Thymus (tissue), 14 donors: ENCODE measurements at places on chromosomes 4 and X.

DNA sequence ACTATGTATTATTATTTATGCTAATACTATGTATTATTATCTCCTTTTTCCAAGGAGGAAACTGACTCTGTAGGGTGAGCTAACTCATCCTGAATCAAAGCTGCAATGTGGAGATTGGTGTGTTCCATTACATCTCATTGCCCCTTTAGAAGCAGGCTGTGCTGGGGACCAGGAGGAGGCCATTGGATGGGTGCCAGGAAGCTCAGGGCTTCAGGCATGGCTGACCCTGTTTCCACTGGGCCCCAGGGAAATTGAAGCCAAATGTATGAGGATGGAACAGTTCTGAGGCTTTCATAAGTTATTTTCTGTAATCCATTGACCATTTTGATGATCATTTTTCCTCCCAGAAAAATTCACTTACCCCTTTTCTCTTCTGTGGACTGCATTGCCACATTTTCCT, 418.8 kb upstream of the ZFP42 start:
- no peak for DNase-seq

DNA sequence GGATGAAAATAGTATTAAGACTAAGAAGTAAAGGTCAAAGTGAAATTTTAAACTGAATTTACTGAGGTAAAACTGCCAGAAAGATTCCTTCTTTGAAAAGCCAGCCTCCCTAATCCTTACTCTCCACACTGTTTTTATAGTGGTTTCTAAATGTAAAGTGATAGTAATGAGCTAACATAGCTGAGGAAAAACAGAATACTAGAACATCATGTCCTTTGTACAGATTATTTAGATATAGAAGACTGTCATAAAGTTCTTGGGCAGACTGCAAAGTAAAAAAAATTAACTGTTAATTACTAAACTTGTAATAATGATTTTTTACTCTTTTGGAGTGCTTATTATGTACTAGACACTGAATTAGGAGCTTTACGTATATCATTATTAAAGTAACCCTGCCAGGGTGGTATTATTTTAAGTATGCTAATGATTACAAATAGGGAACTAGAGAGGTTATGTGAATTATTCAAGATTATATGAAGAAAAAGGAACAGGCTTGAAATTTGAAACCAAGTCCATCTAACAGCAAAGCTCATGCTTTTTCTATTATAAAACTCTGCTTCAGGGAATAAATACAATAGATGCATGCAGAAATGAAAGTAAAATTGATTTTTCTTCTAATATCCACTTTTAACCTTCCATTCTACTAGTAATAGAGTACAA, 150.5 kb downstream of the TBCK start:
- DNase-seq, result no peak

GRCh38 chr4:53622739-53623151, 31.5 kb upstream of the LNX1 start:
- no peak for DNase-seq

- no peak for DNase-seq
Measured at GRCh38 chr4:4871242-4871572, 11.7 kb downstream of the MSX1 start.

DNA sequence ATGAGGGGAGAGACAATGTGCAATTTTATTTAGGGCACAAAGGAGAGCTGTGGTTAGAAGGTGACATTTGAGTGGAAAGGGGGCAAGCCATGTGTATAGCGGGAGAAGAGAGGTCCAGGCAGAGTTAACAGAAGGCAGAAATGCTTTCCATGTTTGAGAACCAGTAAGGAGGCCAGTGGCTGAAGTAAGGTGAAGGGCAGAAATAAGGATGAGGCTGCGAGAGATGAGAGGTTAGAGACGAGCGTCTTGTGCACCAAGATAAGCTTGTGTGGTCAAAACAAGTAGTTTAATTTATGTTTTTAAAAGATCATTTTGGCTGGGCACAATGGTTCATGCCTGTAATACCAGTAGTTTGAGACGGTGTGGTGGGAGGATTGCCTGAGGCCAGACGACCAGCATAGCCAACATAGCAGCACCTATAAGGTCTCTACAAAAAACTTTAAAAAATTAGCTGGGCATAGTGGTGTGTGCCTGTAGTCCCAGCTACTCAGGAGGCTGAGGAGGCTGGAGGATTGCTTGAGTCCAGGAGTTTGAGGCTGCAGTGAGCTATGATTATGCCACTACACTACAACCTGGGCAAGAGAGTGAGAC, 8.5 kb downstream of the HTT start:
- DNase-seq, result no peak

GRCh38 chr4:69591364-69591763, 48.1 kb downstream of the UGT2A2 start:
- DNase-seq, result no peak

DNA sequence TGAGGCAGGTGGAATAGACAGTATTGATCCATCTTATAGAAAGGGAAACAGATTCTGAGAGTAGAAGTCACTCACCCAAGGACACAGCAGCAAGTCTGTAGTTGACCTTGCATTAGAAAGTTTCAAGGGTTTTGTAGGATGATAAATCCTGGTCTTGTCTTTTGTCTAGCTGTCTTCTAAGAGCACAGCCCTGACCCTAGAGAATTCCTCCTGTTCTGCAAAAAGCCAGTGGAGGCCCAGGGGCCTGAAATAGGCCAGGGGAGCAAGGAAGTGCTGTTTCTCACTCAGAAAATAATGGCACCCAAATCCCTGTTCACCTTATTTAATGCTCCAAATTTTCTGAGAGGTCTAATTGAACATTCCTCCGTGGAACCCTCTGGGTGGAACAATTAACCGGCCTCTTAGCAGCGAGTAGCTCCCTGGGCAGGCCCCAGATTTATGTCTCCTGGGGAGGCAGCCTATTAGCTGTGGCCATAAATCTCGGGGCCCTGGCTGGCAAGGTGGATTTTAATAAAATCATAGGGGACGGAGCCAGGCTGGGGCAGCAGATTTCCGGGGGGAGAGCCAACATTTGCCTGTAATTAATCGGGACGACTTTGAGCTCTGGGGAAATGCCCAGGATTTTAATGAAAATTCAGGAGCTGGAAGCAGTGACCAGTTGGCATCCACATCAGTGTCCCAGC, 49.2 kb upstream of the MSX1 start:
- no peak for DNase-seq

- DNase-seq, result no peak
Measured at GRCh38 chrX:108070891-108071290, 20.5 kb downstream of the PSMD10 start.

DNA sequence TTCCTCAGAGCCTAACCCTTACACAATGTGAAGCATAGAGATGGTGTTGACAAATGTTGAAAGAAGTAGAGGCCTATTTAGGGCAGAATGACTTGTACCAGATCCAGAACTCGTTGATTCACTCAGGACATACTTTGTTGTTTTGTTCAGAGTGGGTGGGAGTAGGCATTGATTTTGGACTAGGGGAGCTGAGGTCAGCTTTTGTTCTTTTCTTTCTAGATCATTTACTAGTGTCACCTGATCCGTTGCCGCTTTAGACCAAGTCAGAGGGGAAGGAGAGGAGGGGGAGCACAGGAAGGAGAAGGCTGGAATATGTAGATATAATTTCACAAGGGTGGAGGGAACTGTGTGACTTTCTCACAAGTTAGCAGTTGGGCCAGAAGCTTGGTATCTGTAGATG, 282.4 kb upstream of the GPC4 start:
- no peak for DNase-seq

GRCh38 chrX:133746593-133746992, 238.8 kb downstream of the GPC3 start:
- no peak for DNase-seq

- no peak for DNase-seq
Measured at GRCh38 chr4:182231080-182231479, 12.1 kb upstream of the TENM3 start.

DNA sequence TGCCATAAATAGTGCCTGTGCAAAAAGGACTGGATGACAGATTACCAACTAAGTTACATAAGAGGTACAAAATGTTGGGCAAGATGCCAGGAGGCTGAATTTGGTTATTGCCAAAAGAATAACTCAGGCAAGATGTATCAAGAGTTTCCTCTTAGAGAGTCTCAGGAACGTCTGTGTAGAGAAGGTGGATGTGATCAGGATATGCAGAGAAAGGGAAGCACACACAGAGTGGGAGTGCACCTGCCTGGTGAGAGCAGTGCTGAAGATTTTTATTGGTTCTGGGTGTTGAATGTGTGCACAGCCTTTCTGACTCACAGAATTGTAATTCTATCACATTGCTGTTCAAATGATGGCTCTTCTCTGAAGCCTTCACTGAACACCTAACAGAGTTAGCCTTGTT, 156.8 kb upstream of the HS3ST1 start:
- DNase-seq, result no peak

- no peak for DNase-seq
Measured at GRCh38 chr4:103303011-103303410, 104.9 kb upstream of the CENPE start.

GRCh38 chrX:134373736-134374135, 86.2 kb upstream of the HPRT1 start:
- no peak for DNase-seq

DNA sequence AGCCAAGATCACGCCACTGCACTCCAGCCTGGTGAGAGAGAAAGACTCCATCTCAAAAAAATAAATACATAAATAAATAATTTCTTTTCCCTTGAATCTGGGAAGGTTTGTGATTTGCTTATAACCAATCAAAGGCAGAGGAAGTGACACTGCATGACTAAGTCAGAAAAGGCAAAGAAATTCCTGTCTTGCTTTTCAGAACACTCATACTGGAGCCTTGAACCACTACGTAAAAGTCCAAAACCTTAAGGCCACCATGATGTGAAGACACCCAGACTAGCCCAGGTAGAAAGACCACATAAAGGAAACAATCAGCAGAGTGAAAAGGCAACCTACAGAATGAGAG, 36.6 kb downstream of the TMEM156 start:
- no peak for DNase-seq

GRCh38 chr4:119025420-119025819, 110.2 kb upstream of the MYOZ2 start:
- no peak for DNase-seq

DNA sequence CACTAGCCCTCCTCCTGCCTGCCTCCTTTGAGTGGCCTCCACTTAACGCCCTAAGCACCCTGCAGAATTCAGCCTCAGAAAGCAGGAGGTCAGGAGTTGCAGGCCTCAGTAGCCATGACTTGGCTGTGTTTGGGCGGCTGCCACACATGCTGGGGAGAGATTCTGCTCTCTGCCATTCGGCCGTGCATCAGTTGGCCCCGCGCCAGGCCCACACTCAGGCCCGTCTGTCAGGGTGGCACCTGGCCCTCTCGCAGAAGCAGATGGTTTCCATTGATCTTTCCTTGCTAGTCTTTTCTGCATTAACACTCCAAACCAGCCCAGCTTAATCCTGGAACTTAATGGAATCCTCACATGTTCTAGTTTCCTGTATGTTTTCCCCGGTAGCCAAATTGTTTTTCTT, 30.7 kb upstream of the ATP6AP2 start:
- DNase-seq, result no peak
